Myometrial cell (primary cell): ENCODE measurements at places on chromosomes 5 and 9. TPM values are rescaled to one million over a fixed set of nuclear protein-coding genes. Genes with fewer than 3 reads are reported as not detected.

ZNF483 gene
- total RNA-seq: 1.4 TPM in 1 of 2 replicates, not detected in the other

CCDC192 gene
- not detected in 2 replicates for total RNA-seq

LECT2 gene
- total RNA-seq: not detected in 2 replicates

ECPAS gene
- 57.1 and 57.7 TPM in 2 replicates for total RNA-seq

PHYHD1 gene
- total RNA-seq: 5.5 and 9.7 TPM in 2 replicates

CDX1 gene
- not detected in 2 replicates for total RNA-seq

NUTM2G gene
- not detected in 2 replicates for total RNA-seq

KCNV2 gene
- total RNA-seq: not detected in 2 replicates

AOPEP gene
- 23.9 and 46.4 TPM in 2 replicates for total RNA-seq

SUSD3 gene
- 55.5 and 74.4 TPM in 2 replicates for total RNA-seq

CYSTM1 gene
- 13.8 and 24.3 TPM in 2 replicates for total RNA-seq
